ENCODE measurements at places on chromosomes 6 and 20.

DNA sequence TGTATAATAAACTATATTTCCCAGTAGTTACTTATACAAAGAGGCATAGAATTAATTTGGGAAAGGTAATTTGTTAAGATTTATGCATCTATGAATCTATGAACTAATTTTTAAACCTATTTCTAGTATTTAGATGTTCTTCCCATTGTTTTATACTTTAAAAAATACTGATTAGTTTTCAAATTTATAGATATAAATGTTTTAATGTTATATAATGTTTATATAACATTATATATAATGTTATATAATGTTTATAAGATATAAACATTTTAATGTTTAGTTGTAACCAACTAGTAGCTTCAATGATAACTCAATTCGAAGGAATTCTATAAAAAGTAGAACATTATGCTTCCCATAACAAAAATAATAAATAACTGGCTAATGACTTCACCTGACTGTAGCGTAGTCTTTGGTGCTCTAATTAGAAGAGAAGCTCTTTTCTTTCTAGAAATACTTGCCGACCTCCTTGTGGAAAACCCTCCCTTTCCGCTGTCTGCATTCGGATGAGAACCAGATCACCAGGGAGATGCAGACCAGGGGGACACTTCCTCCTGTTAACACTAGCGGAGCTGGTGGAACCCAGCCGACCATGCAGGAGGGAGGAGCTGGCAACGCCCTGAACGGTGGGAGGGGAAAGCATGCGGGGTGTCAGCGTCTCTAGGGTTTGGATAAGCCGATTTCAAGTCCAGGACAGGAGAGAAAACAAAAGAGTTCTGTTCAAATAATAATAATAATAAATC is 158.4 kb downstream of the OR2B2 start:
- DNase-seq, result peak; percentile 93

GRCh38 chr6:5028921-5029320 is 25.1 kb upstream of the RPP40 start:
- DNase-seq, result no peak

- no peak for DNase-seq
These were observed 906 bp downstream of the ANKRD60 start for GRCh38 chr20:58227391-58228102.

DNA sequence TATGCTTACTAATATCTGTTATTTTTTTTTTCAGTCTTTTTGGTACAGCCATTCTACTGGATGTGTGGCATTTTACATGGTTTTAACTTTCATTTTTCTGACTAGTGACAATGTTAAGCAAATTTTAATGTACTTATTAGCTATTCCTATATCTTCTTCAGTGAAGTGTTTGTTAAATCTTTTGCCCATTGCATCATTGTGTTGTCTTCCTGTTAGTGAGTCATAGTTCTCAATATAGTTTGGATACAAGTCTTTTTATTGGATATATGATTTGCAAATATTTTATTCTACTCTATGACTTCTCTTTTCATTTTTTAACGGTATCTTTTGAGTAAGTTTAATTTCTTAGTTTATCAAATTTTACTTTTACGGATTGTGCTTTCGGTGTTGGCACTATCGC is 519.4 kb downstream of the CDKAL1 start:
- DNase-seq, result peak; percentile 34

- DNase-seq, result no peak
These were observed 146.4 kb downstream of the AKAP7 start for GRCh38 chr6:131281471-131282270.

DNA sequence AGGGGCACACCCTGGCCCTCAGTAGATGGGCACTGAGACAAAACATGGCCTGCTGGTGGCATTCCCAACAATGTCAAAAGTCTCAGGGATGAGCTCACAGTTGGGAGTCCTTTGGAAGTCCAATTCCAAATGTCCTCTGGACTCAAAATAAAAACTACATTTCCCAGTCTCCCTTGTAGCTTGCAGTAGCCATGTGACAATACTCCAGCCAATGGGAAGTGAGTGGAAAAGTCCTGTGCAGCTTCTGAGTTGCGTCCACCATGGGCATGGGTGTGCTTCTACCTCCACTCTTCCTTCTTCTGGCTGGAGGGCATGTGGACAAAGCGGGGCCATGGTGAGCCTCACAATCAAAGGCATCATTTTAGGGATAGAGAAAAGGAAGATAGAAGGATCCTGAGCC is 5.8 kb upstream of the ADAM33 start:
- DNase-seq, result peak; percentile 60

DNA sequence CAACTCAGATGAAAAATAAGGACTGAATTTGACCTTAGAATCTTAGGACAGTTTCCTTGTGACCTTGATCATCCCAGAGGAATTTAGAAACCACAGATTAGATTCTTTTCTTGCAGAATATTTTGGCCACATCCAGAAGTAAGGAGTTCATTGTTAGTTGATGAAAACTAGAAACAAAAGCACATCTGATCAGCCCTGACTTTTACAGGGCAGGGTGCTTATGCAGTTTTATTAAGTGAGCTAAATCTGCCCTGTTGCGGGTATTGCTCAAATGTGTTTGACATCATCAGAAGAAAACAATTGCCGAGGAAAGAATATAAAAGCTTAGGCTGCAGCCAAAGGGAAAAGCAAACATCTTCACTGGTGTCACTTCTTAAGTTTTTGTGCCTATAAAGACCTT is 100.8 kb downstream of the MTFR2 start:
- DNase-seq, result no peak

- DNase-seq, result no peak
These were observed 12.6 kb downstream of the GLP1R start for GRCh38 chr6:39061182-39061581.

DNA sequence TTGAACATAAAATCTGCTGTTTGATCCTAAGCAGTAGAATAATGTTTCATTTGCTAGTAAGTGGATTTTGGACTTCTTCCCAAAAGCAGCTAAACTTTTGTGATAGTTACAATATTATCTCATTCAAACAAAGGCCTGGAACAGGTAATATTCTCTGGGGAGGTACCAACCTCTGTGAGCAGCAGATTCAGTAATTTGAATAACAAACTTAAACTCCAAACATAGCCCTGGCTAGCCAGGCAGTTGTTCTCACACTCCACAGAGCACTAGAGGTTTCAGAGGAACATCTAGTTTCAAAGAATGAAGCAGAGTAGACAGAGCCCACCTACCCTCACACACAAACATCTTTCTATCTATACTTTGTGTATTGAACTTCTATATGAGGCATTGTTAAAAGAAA is 40.9 kb downstream of the LGSN start:
- no peak for DNase-seq

GRCh38 chr20:34089655-34090345 is 22.2 kb downstream of the EIF2S2 start:
- no peak for DNase-seq
